ENCODE measurements at places on chromosomes 3 and 15. TPM values are rescaled to one million over a fixed set of nuclear protein-coding genes. Genes with fewer than 3 reads are reported as not detected.

GRCh38 chr3:37662785-37663184 is 198.9 kb upstream of the CTDSPL start:
- no peak for DNase-seq

GRCh38 chr3:28553175-28553574 is 204.6 kb upstream of the AZI2 start:
- no peak for DNase-seq

GRCh38 chr15:88918738-88919137 is 5.6 kb upstream of the MFGE8 start:
- DNase-seq, result peak; percentile 79

DNA sequence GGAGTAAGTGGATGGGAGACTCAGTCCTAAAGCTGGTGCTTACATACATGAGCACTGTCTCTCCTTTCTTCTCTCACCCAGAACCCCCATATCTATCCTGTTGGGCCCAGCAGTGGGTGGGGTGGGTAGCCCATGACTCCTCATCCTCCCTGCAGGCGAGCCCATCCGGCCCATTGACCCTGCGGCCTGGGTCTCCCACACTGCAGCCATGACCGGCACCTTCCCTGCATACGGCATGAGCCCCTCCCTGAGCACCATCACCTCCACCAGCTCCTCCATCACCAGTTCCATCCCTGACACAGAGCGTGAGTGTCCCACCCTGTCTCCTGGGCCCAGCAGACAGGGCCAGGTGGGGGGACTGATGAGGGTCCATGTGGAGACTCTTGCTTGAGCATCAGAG is 8.0 kb upstream of the AP2M1 start:
- no peak for DNase-seq

- no peak for DNase-seq
Measured at GRCh38 chr3:188827576-188827975, 344.2 kb upstream of the TPRG1 start.

DNA sequence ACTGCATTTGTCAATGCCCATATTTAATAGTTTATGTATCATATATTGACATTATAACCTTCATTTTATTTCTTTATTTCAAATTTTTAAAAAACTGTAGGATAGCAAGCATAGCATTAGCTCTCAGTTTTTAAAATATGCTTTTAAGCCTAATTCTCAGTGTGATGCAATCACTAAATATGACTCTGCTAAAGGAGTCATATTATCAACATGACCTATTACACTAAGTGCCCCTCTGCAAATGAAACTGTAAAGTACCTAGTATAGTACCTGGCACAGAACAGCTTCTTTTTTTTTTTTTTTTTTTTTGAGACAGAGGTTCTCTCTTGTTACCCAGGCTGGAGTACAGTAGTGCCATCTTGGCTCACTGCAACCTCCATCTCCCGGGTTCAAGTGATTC is 179.4 kb upstream of the CGNL1 start:
- no peak for DNase-seq

- no peak for DNase-seq
Measured at GRCh38 chr3:106578911-106579310, 710.1 kb upstream of the CBLB start.

- no peak for DNase-seq
Measured at GRCh38 chr3:114893361-114893760, 253.7 kb downstream of the ZBTB20 start.

DNA sequence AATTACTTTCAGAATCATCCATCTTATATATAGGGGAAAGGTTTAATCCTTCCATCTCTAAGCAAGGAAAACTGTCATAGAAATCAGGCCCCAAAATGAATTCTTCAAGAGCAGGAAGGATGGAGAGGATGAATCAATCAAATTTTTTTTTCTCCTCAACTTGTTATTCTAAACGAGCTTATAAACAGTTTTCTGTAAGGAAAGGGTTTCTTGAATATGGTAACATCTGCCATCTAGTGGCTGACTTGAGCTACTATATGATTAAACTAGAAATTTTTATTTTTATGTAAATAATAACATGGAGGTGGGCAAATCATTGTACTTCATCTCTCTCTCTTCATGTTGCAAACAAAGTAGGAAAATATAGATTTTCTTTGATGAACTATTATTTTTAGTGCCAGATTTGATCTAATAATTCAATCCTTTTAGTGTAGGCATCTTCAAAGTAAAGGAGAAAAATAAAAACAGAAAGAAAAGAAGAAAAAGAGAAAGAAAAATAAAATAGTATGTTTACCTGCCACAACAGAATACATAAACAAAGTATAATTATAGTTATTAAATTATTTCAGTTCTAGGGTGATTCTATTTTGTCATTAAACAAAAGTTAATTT is 146.6 kb downstream of the SERPINI1 start:
- DNase-seq, result no peak

DNA sequence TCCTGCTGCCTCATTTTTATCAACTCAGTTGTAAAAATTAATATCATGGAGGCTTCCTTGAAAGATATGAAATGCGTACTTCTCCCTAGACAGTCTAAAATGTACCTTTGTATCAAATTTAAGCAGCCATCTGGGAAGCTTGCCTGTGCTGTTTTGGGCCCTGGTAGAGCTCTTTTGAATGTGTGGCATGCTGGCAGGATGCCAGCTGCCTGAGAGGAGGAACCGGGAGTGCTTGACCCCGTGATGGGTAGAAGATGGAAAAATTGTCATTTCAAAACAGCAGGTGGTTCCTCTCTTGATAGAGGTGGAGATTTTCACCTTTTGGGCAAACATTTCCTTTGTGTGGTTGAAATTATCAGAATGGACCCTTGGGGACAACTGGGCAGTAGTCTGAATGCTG is 245.3 kb downstream of the RPLP1 start:
- no peak for DNase-seq

- no peak for DNase-seq
Measured at GRCh38 chr3:53202331-53203015, 41.5 kb downstream of the PRKCD start.

DNA sequence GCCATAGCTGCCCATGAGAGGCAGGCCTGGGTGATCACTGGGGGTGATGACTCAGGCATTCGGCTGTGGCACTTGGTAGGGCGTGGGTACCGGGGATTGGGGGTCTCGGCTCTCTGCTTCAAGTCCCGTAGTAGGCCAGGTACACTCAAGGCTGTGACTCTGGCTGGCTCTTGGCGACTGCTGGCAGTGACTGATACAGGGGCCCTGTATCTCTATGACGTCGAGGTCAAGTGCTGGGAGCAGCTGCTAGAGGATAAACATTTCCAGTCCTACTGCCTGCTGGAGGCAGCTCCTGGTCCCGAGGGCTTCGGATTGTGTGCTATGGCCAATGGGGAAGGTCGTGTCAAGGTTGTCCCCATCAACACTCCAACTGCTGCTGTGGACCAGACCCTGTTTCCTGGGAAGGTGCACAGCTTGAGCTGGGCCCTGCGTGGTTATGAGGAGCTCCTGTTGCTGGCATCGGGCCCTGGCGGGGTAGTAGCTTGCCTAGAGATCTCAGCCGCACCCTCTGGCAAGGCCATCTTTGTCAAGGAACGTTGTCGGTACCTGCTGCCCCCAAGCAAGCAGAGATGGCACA is 5.3 kb downstream of the WDR6 start:
- DNase-seq, result no peak

DNA sequence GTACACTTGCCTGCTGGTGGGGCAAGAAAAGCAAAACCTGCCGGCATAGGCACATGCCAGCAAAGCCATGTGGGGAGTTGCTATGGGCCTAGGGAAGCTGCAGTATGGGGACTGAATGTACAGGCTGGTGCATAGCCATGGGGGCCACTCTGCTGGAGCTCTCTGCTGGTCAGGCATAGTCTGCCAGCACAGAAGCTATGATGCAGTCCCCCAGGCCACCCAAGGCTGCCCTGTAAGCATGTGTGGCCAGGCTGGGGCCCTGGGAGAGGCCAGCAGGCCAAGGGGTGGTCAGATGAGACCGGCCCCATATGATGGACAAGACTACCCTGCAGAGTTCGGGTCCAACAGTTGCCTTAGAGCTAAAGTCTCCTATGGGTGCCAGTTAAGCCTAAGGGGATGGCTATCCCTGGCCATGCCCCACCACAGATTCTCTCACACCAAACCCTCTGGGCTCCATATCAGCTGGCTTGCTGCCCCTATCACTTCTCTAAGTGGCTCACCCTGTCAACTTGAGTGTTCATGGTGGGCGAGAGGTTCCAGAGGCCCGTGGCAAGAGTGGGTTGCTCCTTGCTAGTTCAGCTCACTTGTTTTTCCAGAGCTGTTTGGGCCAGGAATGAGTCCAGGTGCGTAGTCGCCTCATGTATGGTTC is 41.8 kb downstream of the CEP63 start:
- no peak for DNase-seq

GRCh38 chr3:194389269-194389668 is 9.8 kb downstream of the GP5 start:
- DNase-seq, result peak; percentile 32

DNA sequence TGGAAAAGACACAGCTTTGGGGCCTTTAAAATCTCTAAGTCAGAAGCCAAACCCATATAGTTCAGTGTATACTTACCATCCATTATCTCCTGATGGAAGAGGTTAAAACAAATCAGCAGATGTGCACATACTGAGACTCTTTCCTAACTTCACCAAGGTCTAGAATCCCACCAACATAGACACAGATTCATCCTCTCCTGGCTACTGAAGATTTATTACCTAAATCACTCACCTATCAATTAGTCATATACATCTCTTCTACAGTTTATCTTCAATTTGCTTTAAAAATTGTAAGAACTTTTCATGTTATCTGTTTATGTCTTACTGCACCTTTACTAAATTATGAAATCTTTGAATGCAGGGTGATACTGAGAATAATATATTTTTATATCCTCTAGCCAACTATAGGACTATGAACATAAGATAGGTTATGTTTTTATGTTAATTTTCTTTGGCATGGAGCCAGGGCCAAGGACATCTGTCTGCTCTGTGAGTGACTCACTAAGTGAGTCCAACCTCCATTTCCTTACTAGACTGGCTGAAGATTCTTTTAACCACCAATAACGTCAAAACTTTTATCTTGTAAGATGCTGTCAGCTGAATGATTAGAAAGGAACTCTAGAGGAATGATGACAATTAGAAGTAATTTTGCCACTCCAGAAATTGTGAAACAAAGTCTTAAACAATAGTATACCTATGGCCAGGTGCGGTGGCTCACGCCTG is 397.6 kb downstream of the FOXP1 start:
- DNase-seq, result no peak

DNA sequence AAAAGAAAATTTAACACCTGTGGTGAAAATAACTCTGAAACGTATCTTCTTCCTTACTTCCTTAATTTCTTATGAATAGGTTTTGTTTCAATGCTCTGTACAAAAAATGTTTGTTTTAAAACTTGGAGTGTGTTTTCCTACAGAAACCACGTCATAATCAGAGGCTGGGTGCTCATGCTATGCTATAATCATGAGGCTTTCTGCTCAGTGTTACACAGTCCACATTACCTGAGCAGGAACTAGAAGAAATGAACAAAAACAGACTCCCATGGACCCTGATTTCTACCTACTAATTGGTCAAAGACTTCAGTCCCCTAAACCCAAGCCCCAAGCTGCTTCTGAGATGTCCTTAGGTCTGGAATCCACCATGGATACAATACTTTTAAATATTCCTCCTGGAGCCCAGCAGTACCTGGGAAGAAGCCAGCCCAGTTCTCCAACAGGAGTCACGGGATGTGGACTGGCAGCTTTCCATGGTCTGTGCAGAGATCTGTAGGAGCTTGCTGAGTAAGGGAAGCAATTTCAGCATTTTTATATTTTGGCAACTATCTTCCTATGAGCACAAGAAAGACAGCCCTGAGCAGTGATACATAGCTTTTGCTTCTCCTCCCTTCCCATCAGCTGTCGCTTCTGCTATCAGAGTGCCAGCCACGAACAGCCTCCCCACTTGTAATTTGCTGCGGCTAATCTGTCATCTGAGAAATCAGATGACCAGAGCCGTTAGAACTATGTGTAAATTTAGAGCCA is 65.6 kb downstream of the WDR72 start:
- peak; percentile 45 for DNase-seq

- DNase-seq, result no peak
Measured at GRCh38 chr3:77605308-77605707, 565.4 kb downstream of the ROBO2 start.

GRCh38 chr15:49101536-49101935 is 53.9 kb downstream of the COPS2 start:
- no peak for DNase-seq

DNA sequence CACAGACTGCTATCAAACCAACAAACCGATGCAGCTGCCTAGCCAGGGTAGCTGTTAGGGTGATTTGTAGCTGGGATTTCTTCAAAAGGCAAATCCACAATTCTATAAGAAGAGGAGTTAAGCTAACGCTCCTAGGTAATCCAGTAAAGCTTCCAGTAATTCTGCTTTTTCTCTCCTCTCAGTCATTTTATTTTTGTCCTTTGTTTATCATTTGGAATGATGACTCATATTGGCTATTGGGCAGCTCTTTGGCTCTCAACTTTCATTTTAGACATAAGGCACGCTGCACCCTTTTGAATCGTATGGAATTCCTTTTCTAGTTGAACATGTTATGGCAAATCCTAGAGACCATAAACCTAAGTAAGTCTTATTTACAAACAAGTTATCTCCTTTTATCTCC is 53.2 kb upstream of the PPARG start:
- DNase-seq, result no peak

GRCh38 chr15:41656188-41656587 is 4.0 kb upstream of the MGA start:
- DNase-seq, result no peak

GRCh38 chr3:151268267-151269235 is 9.8 kb downstream of the P2RY14 start:
- no peak for DNase-seq

GRCh38 chr15:54011656-54012055 is 33.4 kb downstream of the UNC13C start:
- DNase-seq, result no peak

GRCh38 chr3:37693511-37694283 is 168.0 kb upstream of the CTDSPL start:
- DNase-seq, result no peak

GRCh38 chr3:107289354-107289753 is 87.9 kb upstream of the CCDC54 start:
- DNase-seq, result no peak

The CPLX3 gene
- total RNA-seq, result not detected

The GOLGA8R gene
- 4.0 TPM for total RNA-seq

The PDCD7 gene
- 15.8 TPM for total RNA-seq

The CD200R1 gene
- total RNA-seq, result 2.7 TPM

The IGSF11 gene
- total RNA-seq, result 0.24 TPM

The SERINC4 gene
- total RNA-seq, result 0.12 TPM

The SLC9C1 gene
- total RNA-seq, result not detected

The CLDN18 gene
- 66.8 TPM for total RNA-seq

The CHRM5 gene
- not detected for total RNA-seq

The DENND4A gene
- 26.3 TPM for total RNA-seq

The ERICH6 gene
- total RNA-seq, result not detected

The CMTM7 gene
- total RNA-seq, result 46.7 TPM

The GP9 gene
- total RNA-seq, result 1.1 TPM

Measured in left lung (tissue), 14 donors.